CD4-positive, alpha-beta T cell treated with Interleukin-6 for 4 hours (primary cell): ENCODE measurements at places on chromosomes 6 and 20.

DNA sequence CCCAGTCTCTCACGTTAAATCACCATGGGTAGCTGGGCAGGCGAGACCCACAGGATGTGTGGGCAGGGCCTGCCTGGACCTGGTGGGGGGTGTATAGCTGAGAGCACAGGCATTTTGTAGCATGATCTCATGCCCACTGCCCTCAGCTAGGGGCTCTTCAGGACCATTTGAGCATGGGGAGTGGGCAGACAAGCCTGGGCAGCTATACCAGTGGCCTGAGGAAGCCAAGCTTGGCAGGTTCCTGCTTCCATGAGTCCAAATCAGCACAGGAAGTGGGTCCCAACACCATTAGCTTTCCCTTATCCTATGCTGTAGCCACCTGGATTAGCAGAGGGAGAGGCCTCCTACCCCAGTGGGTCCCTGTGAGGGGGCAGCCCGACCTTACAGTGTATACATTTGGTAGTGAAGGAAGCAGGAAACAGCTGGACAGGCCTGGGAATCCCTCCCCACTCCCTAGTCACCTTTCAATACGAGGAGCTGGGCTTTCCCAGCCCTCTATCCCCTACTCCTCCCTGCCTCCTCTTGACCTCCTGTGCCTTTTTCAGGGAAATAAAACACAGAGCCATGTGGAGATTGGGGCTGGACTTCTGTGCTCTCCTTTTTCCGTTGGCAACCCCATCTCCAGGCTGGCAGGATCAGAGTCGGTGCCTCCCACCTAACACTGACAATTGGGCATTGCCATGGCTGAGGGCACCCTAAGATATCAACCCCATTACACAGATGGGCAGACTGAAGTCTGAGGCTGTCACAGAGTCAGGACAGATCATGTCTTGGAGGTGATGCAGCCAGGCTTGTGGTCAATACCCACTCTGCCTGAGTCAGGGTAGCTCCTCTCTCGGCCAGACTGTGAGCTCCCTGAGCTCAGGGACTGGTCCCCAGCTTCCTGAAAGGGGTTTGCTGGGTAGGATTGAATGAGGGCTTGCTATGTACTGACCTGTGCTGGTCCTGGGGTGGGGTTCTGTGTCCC lies 59.8 kb downstream of the MRPL14 start:
- no peak for DNase-seq

DNA sequence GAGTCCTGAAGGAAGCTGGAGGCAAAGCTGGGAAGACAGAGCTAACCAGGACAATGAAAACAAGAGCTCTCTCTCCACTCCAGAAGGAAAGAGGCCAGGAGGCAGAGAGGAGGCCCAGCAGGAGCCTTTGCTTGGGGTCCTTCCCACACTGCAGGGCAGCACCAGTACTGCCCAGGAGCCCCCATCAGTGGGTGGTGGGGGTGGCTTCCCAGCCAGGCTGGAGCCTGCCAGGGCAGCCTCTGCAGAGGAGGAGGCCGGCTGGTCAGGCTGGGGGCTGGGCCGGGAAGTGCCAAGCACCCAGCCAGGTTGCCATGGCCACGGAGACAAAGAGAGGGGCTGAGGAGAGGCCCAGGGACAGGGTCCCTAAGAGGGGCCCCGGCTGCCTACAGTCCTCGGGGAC lies 33.4 kb downstream of the PREX1 start:
- DNase-seq, result no peak

DNA sequence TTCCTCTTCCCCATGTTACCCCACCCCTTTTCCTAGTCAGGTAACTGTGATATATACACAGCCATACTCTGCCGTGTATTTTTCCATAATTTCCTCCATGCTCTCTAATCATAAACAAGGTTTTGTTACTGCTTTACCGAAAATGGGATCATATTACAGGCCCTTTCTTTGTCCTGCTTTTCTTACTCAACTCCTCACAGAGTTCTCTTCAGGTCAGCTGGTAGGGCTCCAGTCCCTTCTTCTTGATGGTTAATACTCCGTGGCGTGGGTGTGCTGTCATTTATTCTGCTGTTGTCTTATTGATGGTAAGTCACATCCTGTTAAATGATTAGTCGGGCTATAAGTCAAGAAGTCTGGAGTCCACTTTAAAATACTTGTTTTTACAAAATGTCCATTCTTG lies 24.9 kb upstream of the PI16 start:
- DNase-seq, result no peak

GRCh38 chr6:81451787-81452186 lies 300.7 kb downstream of the TENT5A start:
- no peak for DNase-seq

GRCh38 chr20:10316582-10316981 lies 98.0 kb downstream of the SNAP25 start:
- no peak for DNase-seq

GRCh38 chr6:84013354-84013753 lies 20.2 kb upstream of the MRAP2 start:
- no peak for DNase-seq

DNA sequence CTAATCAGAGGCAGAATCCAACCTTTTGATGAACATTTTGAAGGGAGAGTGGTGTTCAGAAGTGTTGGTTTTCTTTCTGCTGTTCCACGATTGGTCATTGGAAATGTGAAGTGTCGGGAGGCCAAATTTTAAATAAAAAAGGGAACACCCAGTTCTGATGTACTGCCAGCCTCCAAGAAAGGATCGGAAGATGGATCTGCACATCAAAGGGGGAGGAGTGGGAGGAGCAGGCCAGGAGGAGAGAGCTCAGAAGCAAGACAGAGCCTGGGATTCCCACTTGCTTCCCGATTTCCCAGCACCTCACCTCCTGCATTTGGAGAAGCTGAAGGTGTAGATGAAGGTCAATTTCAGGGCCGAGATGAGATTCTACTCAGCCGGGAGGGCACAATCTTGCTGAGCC lies 55.9 kb upstream of the NAA20 start:
- DNase-seq, result no peak

DNA sequence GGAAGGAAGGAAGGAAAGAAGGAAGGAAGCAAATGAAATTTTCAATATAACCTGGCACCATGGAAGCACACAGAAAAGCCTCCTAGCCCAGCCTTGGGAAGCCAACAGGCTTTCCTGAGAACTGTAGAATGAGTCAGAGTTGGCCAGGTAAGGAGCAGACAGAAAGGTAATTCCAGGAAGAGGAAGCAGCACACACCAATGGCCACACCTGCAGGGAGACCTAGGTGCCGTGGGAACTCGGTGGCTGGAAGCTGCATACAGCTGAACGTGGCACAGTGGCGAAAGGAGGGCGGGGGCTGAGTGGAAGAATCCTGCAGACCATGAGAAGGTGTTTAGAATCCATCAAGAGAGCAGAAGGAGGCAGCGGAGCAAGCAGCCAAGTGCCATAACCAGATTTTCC lies 224.8 kb upstream of the RREB1 start:
- DNase-seq, result no peak
